ENCODE measurements at places on chromosomes 11 and 22. TPM values are rescaled to one million over a fixed set of nuclear protein-coding genes. Genes with fewer than 3 reads are reported as not detected.

The B3GAT1 gene
- 2.7 TPM for polyA plus RNA-seq

The P2RX6 gene
- 5.2 TPM for polyA plus RNA-seq

The APBB1 gene
- 43.7 TPM for polyA plus RNA-seq

DNA sequence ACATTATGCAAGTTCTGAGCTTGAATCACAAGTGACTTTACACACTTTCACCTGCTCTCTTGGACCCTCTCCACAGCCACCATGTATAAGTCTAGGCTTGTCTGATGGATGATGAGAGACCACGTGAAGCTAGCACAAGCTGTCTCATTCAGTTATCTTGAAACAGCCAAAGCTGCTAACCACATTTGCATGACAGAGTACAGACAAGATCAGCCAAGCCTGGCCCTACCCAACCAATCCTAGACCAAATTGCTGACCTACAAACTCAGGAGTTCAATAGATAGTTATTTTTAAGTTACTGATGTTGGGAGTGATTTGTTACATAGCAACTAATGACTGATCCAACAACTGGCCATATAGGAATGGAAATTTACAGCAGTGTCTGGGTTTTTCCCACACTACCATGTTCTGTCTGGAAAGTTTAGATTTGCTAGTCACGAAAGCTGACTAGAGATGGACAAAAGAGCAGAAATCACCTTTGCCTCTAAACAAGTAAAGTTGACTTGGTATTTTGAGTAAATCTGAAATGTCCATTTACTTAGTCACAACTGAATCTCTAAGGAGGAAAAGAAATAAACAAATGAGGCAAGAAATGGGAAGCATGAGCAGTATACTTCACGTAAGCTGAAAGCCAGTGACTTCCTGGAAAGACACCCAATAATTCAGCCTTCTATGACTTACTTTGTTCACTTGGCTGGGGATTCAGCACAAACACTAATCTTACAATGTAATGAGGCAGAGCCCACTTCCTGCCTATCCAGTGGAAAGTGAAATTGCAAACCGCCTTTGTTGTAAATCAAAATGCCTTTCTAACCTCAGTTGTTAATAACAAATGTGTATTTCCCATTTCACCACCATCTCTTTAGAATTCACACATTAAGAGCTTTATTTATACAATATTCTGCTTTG is 101.7 kb downstream of the FAM181B start:
- DNase-seq, result no peak

GRCh38 chr11:129721685-129722084 is 94.0 kb upstream of the TMEM45B start:
- no peak for DNase-seq

DNA sequence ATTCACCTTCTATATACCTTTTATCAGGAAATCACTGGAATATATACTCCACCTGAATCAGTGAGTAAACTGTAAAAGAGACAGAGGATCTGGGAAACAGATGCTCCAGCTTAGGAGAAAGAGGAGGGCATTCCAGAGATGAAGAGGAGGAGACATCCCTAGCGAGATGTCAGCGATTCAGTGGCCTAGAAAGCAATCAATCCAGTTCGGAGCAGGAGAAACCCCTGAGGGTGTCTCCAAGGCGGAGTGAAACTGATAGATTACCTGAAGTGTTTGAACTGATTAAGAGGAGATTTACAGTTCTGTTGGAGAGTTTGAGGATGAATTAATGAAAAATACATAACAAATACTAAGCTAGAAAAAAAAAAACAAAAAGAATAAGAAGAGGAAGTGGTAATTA is 24.5 kb upstream of the TNRC6B start:
- no peak for DNase-seq

DNA sequence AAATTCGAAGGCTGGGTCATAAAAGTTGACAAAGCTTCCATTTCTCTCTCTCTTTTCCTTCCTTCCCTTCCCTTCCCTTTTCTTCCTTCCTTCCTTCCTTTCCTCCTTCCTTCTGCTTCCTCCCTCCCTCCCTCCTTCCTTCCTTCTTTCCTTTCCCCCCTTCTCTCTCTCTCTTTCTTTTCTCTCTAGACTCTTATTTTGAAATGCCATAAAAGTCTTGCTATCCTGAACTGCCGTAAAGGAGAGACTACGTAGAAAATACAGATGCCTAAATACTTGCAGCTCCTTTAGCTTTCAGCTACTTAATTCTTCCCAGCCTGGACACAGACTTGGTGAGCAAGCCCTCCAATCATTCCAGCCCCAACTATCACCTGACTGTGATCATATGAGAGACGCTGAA is 1644.4 kb downstream of the FAM181B start:
- no peak for DNase-seq

- peak; percentile 54 for DNase-seq
These were observed 218.8 kb downstream of the HIPK3 start for GRCh38 chr11:33475993-33476392.
